Cerebellar nuclear complex (tissue), 1 donor: ENCODE measurements at places on chromosomes 16 and 17.

DNA sequence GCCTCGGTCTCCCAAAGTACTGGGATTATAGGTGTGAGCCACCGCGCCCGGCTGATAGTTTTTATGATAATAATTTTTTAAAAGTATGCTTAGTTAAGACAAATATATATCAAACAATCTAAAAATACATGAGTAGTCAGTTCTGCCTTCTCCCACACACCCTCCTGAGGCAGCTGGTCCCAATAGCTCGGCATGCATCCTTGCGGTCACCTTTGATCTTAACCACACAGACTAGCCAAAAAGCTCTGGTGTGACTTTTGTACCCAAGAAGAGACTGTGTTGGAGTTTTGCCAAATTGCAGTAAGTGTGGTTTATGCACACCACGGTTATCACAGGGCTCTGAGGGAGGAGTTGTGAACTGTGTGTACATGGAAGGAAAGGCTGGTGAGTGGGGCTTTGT, 25.6 kb downstream of the ATP6V0A1 start:
- no peak for DNase-seq

DNA sequence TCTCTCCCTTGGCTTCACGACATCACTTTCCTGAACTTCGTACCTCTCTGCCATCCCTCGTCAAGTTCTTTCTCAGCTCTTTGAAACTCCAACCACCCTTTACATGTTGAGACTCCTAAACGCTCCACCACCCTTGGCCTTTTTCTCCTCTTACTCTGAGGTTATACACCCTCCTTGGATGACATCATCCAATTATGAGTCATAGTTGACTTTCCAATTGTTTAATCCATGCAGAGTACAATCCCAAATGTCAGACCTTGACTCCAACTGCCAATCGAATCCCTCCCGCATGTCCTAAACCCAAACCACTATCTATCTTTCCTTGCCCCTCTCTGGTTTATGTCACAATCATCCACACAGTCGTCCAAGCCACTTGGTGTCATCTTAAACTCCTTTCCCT, 18.4 kb upstream of the C16orf82 start:
- DNase-seq, result no peak

GRCh38 chr17:37827905-37828650, 83.2 kb upstream of the HNF1B start:
- no peak for DNase-seq

DNA sequence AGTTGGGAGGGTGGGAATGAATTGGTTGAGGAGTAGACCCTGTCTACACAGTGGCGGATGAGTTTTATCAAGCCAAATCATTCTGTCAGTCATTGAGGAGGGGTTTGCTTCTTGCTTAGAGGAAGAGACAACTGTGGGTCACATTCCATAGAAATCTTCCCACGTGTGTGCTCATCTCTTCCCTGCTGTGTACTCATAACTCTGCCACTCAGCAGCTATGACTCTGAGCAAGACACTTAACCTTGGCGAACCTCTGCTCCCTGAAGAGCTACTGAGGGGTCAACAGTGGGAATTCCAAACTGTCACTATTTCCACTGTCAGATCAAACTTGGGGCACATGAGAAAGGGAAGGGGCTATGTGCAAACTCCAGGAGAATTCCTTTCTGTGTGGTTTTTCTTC, 72.6 kb upstream of the COX10 start:
- no peak for DNase-seq

DNA sequence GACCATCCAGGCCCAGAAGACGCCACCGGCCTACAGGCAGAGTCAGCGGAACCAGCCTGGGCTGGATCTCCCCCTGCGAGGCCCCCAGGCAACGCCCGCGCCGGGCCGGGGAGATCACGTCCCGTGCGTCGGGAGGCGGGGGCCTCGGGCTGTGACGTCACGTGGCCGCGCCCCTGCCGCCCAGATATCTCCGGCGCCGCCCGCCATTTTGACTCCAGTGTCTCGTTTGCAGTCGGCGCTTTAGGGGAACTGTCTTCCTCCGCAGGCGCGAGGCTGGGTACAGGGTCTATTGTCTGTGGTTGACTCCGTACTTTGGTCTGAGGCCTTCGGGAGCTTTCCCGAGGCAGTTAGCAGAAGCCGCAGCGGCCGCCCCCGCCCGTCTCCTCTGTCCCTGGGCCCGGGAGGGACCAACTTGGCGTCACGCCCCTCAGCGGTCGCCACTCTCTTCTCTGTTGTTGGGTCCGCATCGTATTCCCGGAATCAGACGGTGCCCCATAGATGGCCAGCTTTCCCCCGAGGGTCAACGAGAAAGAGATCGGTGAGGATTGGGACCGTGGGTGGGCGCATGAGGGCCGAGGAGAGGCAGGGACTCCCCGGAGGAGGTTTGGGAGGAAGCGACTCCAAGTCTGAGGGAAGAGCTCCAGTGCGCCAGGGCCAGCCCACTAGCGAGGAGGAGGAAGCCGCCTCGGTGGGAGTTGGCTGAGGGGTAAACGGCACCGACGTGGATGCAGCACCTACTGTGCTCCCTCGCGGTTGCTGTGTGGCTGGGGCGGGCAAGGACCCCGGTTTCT, at the start of gene WSB1:
TSS of gene WSB1 (plus strand) at position 217 of the 791 bp plus-strand sequence. CDS start at position 499, 282 bp downstream.
- DNase-seq, result peak; percentile 71

GRCh38 chr17:47200325-47200664, 8.9 kb upstream of the MYL4 start:
- no peak for DNase-seq

DNA sequence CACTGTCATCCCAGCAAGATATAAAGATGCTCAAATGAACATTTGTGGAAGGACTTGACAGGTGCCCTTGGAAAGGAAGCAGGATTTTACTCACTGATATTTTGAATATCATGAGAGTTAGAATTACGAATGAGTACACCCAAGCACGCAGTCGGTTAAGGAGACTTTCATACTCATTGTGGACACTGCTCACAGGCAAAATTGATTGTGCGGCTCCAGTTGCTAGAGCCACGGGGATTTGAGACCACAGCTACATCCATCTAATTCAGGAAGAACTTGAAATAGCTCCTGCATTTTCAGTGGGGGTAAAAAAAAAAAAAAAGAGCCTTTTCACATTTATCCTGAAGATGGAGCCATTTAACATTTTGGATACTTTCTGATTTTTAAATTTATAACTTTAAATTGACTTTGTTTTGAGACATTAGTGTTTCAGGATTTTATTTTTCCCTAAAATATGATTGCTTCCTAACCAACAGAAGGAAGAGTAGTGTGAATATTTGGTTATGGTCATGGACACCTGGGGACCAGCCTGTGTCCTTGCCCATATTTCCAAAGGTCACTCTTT, 1080.1 kb upstream of the EEF2KMT start:
- DNase-seq, result no peak

- DNase-seq, result no peak
Measured at GRCh38 chr16:29876594-29877249, 13.7 kb upstream of the CDIPT start.

DNA sequence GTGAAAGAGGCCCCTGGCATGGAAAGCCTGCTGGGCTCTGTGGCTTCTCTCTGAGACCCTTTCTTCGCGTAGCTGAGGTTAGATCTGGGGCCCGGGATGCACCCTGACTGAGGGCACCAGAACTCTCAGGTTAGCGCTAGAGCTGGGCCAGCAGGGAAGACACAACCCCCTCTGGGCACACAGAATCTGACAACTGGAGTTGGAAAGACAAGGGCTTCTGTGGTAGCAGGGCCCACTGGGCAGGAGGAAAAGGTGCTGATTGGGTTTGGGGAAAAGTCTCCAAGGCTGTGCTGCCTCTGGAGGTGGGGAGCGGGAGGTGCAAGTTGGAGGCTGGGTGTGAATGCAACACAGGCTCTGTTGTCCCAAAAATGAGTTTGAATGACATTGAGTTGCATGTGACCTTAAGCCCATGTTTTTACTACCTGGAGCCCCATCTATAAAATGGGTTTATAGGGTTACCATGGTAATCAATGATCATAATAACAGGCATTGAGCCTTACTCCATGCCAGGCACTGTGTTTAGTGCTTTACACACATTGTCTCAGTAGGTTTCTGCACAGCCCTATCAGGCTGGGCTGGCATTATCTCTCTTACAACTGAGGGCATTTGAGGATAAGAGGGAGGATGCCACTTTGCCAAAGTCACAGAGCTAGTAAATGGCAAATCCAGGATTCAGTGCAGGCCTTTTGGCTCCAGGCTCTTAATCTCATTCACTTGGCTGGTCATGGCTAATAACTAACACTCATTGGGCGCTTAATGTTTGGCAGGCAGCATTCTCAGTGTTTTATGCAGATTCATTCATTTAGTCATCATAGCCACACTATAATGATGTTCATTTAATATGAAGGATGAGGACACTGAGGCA, 9.5 kb upstream of the IGFBP4 start:
- no peak for DNase-seq

GRCh38 chr16:10937068-10937859, 5.0 kb downstream of the DEXI start:
- no peak for DNase-seq

DNA sequence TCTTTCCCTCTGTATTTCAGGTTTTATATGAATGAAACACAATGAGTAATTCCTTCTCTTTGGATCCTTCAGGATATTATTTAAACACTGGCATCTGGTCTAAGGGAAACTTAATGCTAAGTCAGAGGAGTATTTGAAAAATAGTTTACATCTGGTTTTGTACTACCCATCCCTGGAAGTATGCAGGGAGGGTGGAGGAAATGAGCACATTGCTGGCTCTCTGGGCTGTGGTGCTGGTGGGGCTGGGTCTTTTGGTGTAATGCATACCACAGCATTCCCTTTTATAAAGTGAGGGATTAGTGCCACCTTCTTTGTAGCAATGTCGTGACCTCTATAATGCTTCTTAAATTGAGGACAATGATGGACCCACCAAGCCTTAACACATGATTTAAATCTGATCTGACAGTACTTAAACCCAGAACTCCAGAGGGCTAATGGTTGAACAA, 105.5 kb upstream of the AXIN2 start:
- no peak for DNase-seq

DNA sequence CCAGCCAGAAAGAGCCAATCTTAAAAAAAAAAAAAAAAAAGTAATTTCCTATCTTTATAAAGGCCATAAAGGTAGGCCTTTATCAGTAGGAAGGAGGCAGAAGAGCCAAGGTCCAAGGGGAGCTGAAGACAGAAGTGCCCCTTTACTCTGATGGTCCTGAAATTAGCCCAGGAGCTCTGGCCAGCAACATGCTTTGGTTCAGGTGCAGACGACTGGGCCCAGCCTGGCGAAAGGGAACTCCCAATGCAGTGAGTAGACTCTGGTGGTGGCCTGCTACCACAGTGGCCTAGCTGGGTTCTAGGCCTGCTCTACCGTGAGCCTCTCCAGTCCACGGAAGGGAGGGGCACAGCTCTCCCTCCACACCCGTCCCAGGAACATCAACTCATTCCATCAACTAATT, 23.1 kb upstream of the MEIOB start:
- no peak for DNase-seq

GRCh38 chr17:73822371-73822770, 178.1 kb upstream of the SDK2 start:
- DNase-seq, result no peak

DNA sequence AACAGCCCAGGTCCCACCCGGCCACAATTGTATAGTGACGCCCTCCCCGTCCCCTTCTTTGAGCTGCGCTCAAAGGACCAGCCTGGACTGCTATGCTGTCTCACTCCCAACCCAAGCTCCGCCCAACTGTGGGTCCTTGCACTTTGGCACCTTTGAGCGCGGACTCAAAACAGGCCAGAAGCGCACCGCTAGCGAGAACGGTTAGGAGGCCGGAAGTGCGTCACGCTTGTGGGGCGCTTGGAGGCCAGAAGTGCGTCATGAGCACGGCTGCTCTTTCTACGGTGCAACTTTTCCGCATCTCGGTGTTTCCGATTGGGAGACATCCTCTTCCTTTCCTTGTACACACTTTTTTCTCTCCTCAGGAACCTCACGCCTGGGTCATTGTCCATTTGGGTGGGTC, at the start of gene ZNF19:
TSS of gene ZNF19 (minus strand) at position 203 of the 400 bp plus-strand sequence. CDS start 7,210 bp downstream, outside the sequence.
- DNase-seq, result no peak

DNA sequence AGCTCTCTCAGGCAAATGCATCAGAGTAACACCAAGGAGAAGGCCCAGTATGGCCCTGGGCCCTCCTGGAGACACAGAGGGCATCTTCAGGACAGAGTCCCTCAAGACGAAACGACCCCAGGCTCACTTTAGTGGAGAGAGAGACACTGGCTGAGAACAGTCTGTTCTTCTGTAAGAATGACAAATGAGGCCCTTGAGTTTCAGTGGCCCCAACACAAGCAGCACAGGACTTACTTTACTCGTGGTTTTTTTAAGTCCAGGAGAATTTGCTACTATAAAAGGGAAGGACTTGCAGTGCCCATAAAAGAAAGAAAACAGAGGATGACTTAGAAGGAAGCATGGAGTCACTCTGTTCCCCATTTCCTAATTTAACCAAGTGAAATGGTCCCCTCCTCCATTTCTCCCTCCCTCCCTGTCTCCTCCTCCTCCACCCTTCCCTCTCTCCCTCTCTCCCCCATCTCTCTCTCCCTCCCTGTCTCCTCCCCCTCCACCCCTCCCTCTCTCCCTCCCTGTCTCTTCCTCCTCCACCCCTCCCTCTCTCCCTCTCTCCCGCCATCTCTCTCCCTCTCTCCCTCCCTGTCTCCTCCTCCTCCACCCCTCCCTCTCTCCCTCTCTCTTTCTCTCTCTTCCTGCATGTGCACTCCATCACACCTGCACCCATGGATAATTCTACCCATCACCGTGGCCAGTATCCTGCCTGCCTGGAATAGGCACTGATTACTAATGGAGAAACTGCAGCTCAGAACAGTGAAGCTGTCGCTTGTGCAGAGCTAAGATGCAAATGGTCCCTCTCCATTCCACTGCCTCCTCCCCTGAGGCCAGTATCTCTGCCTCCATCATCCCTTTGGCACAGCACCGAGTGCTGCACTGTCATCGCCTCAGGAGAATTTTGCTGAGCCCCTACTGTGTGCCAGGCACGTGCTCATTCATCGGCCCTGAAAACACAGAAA, 47.3 kb upstream of the RBFOX3 start:
- no peak for DNase-seq

DNA sequence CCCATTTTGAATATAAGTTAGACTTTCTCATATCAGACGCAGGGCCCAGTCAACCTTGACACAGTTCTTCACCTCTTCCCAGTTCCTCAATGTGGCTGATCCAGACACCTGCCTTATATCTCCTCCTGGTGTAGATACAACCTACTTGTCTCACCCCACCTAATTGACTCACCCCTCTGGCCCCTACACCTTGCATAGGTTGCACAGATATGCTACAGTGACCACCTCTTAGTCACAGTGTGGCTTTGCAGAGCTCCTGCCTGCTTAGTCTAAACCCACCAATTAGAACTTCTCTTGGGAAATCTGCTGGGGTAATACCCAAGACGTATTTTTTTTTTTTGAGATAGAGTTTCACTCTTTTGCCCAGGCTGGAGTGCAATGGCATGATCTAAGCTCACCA, 16.8 kb downstream of the CHP2 start:
- no peak for DNase-seq

GRCh38 chr17:30376621-30377452, 1.9 kb upstream of the CPD start:
- no peak for DNase-seq

- no peak for DNase-seq
Measured at GRCh38 chr16:68790130-68790761, 53.1 kb upstream of the TANGO6 start.

GRCh38 chr17:50280068-50280467, 5.8 kb downstream of the TMEM92 start:
- DNase-seq, result no peak
